ENCODE measurements at places on chromosomes 16 and 17. TPM values are rescaled to one million over a fixed set of nuclear protein-coding genes. Genes with fewer than 3 reads are reported as not detected.

TNS4 gene
- 0.44 TPM for polyA plus RNA-seq

PYY gene
- not detected for polyA plus RNA-seq

DRC3 gene
- 2.2 TPM for polyA plus RNA-seq

NLGN2 gene
- 3.3 TPM for polyA plus RNA-seq

SLC2A4 gene
- 0.08 TPM for polyA plus RNA-seq

GRCh38 chr17:69450131-69450530 is 35.6 kb downstream of the MAP2K6 start:
- no peaks in the 10 kb centered on the region for H3K4me1 ChIP-seq
- no peaks in the 10 kb centered on the region for H3K27me3 ChIP-seq
- no peaks in the 10 kb centered on the region for H3K36me3 ChIP-seq
- no peak overlapping the region for H3K27ac ChIP-seq
- no peak for DNase-seq

DNA sequence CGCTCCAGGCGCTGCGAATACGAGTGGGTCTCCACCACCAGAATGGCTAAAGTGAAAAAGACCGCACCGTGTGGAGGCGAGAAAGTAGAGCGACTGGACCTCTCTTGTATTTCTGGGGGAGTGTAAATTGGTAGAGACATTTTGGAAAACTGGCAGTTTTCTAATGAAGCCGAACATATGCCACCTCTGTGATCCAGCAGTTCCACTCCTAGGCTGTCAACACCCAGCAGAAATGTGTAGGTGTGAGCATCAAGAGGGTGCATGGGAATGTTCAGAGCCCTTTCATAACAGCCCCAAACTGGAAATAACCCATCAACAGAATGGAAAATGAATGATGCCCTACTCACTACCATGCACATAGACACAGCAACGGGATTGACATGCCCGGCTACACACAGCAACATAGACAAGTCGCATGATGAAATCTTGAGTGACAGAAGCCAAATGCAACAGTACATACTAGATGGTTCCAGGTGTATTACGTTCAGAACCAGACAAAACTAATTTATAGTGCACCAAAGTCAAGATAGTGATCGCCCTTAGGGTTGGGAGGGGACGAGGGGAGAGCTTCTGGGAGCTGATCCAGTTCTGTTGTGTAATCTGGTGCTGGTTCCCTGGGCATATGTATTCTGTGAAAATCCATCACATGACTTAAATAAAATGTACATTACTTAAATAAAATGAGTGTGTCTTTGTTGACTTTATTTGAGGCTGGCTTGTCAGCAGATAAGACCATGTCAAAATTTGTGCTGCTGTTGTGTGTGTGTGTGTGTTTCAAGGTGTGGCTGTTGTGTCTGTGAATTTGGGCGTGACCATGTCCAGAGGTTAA is 877 bp upstream of the BCL7C start:
- H3K27me3 ChIP-seq, result no peaks in the 10 kb centered on the region
- H3K27ac ChIP-seq, result peak overlapping the region; percentile 96
- H3K4me3 ChIP-seq, result peak overlapping the region; percentile 86
- H3K4me1 ChIP-seq, result peaks cover 26% of the 10 kb centered on the region
- peaks cover 10% of the 10 kb centered on the region for H3K36me3 ChIP-seq
- peak; percentile 38 for DNase-seq

DNA sequence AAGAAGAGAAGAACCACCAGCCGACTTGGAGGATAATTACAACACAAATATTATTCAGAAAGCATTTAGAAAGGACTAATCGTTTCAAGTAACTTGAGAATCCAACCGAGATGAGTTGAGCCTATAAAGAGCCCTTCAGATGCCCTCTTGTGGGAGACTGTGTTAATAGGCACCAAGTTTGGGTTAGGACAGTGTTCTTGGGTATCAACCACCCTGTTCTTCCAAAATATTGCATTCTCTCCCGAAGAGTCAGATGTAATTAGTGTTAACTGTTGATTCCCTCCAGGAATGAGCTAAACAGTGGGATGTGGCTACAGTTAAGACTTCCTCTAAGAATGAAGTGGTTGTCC is 87.8 kb upstream of the NOL11 start:
- H3K36me3 ChIP-seq, result peaks cover 5% of the 10 kb centered on the region
- no peaks in the 10 kb centered on the region for H3K4me1 ChIP-seq
- 0 out of 2 replicates have a peak overlapping the region, but pooled peaks have one; percentile 6 for H3K4me3 ChIP-seq
- peak; percentile 86 for DNase-seq

DNA sequence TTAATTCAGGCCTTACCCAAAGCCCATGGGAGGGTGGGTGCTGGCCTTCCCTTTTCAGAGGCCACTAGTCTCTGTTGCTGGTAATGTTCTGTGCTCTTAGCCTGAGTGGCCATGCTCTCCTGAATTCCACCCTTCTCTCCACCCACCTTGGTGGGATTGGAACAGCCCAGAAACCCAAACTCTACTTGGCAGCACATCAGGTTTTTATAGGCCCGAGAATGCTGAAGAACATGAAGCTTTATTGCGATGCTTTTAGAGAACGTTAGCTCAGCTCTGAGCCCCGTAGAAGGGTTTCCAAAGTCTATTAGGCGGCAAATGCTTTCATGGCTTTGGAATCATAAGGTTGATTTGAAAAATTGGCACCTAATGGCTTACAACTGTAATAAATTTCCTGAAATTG is 209.3 kb downstream of the MSI2 start:
- no peak for DNase-seq
- no peak overlapping the region for H3K27ac ChIP-seq
- no peaks in the 10 kb centered on the region for H3K36me3 ChIP-seq
- peaks cover 18% of the 10 kb centered on the region for H3K4me1 ChIP-seq
- H3K27me3 ChIP-seq, result no peaks in the 10 kb centered on the region
- H3K4me3 ChIP-seq, result no peak overlapping the region

- no peaks in the 10 kb centered on the region for H3K27me3 ChIP-seq
- no peaks in the 10 kb centered on the region for H3K4me1 ChIP-seq
- no peak overlapping the region for H3K27ac ChIP-seq
- H3K4me3 ChIP-seq, result no peak overlapping the region
- H3K36me3 ChIP-seq, result peaks cover 3% of the 10 kb centered on the region
Measured at GRCh38 chr16:17245776-17246175, 225.0 kb downstream of the XYLT1 start.

- no peaks in the 10 kb centered on the region for H3K27me3 ChIP-seq
- H3K4me1 ChIP-seq, result peaks cover 16% of the 10 kb centered on the region
- no peak overlapping the region for H3K27ac ChIP-seq
- peaks cover 9% of the 10 kb centered on the region for H3K36me3 ChIP-seq
- DNase-seq, result no peak
- no peak overlapping the region for H3K4me3 ChIP-seq
Measured at GRCh38 chr16:57798267-57798810, 4.0 kb downstream of the KIFC3 start.

- H3K4me3 ChIP-seq, result no peak overlapping the region
- no peak for DNase-seq
- no peak overlapping the region for H3K27ac ChIP-seq
- no peaks in the 10 kb centered on the region for H3K36me3 ChIP-seq
- H3K4me1 ChIP-seq, result no peaks in the 10 kb centered on the region
Measured at GRCh38 chr17:81127526-81128177, 37.7 kb upstream of the PVALEF start.

- DNase-seq, result peak; percentile 36
- H3K4me3 ChIP-seq, result no peak overlapping the region
- no peak overlapping the region for H3K27ac ChIP-seq
- H3K4me1 ChIP-seq, result no peaks in the 10 kb centered on the region
Measured at GRCh38 chr16:88815901-88816589, 4.3 kb upstream of the APRT start.

- H3K36me3 ChIP-seq, result no peaks in the 10 kb centered on the region
- peaks cover 36% of the 10 kb centered on the region for H3K27me3 ChIP-seq
- H3K27ac ChIP-seq, result no peak overlapping the region
- H3K4me3 ChIP-seq, result no peak overlapping the region
- no peak for DNase-seq
- H3K4me1 ChIP-seq, result no peaks in the 10 kb centered on the region
Measured at GRCh38 chr17:49898366-49899190, 50.7 kb upstream of the TAC4 start.

DNA sequence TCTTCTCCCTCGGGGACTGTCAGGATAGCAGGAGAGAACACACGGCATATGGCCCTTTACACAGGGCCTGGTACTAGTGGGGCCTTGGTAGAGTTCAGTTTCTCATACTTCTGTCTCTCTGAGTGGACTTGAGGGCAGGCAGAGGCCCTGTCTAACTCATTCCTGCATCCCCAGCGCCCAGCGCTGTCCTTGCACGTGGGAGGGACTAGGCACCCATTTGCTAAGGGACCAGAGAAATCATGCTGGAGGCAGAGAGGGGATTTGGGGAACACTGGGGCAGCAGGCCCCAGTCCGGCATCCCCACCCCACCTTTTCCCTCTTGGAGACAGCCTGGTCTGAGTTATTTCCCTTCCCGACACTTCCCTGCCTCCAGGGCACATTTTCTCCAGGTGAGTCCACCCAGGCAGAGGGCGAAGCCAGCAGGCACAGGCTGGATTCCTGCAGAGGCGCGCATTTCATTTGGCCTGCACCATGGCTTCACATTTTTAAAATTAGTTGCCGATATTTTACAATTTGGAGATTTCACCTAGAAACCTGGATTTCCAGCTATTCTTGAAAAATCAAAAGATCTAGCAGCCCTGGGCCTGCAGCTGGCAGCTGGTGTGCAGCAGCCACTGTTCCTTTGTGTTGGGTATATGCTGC is 9.7 kb upstream of the NKD1 start:
- H3K4me1 ChIP-seq, result no peaks in the 10 kb centered on the region
- no peak overlapping the region for H3K4me3 ChIP-seq
- no peak for DNase-seq
- no peaks in the 10 kb centered on the region for H3K36me3 ChIP-seq

GRCh38 chr16:5257462-5257861 is 159.9 kb upstream of the EEF2KMT start:
- no peaks in the 10 kb centered on the region for H3K27me3 ChIP-seq
- no peaks in the 10 kb centered on the region for H3K4me1 ChIP-seq
- no peak for DNase-seq
- no peak overlapping the region for H3K27ac ChIP-seq
- H3K36me3 ChIP-seq, result no peaks in the 10 kb centered on the region
